ENCODE measurements at places on chromosomes 4 and X.

GRCh38 chr4:100312615-100313350, 122.5 kb upstream of the DDIT4L start:
- DNase-seq = no peak

GRCh38 chr4:98528882-98529281, 129.5 kb downstream of the TSPAN5 start:
- no peak for DNase-seq

GRCh38 chrX:108270739-108271396, 167.4 kb downstream of the COL4A6 start:
- DNase-seq = no peak

DNA sequence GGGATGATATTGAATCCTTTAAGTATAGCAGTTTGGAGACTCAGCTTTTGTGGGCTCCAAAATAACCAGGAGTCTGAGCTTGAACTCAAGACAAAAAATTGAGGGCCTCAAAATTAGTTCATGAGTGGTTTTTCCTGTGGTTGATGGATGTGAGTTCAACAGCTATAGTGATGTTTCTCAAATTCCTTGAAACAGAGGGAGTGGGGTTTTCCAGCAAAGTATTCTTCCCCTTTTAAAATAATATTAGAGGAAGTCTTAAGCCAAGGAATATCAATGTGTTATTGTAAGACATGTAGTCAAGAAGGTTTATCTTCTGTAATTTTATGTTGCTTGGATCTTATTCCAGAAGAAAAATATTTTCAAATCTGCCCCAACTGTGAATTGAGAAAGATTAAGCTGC, 10.6 kb downstream of the OTC start:
- DNase-seq = no peak

GRCh38 chr4:137806420-137806819, 274.1 kb upstream of the PCDH18 start:
- DNase-seq = no peak

DNA sequence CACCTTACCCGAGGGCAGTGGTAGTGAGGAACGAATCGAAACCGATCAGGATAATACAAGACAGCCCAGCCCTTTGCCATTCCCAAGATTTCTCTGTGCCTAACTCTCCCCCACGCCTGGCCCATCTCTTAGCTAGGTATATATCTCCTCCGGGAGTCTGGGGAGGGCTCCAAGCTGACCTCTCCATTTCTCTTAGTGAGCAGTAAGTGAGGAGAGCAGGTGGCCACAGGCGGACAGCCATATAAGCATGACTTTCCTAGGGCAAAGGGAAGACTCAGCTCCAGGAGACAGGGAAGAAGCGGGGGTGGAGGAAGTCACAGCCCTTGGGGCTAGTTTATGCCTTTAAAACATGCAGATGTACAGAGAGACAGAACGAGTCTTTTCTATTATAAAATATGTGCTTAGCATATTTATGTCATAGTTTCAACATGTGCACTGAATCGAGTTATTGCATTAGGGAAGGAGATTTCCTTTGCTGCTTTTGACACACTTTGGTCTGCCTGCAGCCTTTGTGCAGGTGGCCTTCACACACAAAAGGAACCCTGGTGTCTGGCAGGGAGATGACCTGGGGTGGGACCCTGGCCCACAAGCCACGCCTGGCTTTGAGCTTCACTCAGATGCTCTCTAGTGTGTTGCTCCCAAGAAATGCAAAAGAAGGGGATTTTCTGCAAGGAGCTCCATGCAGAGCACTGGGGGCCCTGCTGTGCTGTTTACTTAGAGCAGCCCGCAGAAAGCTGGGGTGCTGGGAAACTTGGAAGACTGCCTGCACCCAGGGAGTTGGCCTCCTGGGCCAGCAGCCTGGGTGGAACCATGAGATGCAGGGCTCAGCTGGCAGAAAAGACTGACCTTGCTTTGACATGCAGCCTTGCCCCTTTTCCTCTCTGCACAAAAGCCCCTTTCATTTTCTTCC, 613.3 kb downstream of the BCOR start:
- DNase-seq = no peak

DNA sequence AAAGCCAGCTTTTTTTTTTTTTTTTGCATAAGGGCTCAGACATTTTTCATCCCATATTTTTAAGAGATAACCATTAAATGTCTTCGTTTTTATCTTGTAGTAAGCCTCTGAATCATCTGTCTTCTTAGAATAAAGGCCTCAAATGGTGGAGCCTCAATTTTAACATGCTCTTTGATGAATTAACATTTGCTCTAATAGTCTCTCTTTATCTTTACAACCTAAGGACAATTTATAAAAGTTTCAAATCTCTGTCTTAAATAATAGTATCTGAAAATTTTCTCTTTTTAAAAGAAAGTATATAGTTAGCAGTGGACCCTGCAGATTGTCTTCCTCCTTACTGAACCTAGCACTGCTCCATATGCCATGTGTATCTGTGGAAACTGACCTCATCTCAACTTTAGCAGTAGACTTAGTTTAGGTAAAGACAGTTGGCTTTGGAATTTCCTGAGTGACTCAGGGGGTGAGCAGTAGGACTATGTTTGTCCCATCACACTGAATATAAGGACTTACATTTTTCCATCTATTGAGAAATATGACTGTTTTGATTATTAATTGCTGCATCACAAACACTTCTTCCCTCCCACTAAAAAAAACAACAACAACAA, 1658.0 kb downstream of the STIM2 start:
- DNase-seq = no peak
